ENCODE measurements at places on chromosomes 16 and 17.
A peak's percentile ranks its signal among the peaks of the same experiment; 100 is the strongest.

GRCh38 chr16:75385507-75386152, 47.7 kb downstream of the CFDP1 start:
- peak; percentile 71 for DNase-seq

- no peak for DNase-seq
Observed at GRCh38 chr17:5986644-5987043, 83.5 kb upstream of the WSCD1 start.

GRCh38 chr17:9872852-9873251, 32.2 kb downstream of the RCVRN start:
- DNase-seq, result no peak

GRCh38 chr16:88923926-88924833, 52.8 kb downstream of the CBFA2T3 start:
- DNase-seq, result no peak

- DNase-seq, result no peak
Observed at GRCh38 chr17:7293159-7293558, 1.3 kb downstream of the YBX2 start.

GRCh38 chr16:66513111-66513723, 36.7 kb downstream of the TK2 start:
- DNase-seq, result no peak

DNA sequence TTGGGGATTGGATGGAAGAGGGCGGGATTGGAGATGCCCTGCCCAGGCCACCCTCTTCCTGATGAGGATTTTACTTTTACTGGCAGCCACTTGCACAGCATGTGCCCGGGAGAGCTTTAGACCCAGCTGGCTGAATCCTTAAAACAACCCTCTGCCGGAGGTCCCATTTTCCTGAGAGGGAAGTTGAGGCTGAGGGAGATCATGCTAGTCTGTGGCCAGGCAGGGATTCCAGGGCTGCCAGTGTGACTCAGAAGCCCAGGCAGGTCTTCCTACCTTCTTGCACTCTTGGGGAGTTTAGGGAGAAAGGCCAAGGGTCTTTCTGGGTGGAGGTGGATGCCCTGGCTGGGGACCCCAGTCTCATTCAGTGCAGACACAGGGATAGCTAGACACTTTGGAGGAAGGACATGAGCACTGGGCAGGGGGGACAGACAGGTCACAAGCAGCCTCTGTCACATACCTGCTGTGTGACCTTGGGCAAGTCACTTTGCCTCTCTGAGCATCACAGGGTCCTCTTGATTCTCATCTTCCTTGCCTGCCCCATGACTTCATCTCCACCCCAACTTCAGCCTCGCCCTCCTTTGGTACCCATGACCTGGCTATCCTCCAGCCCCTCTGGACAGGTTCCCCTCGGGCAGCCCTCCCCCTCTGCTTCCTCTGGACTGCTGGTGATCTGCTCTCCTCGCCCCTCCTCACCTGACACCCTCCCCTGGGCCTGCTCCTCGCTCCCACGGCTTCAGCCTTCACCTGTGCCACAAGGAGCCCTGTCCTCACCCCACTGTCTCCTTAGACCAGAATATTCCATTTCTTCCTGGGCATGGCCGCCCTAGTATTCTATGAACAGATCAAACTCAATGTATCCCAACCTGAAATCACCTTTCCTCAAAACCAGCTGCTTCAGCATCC, 11.3 kb upstream of the DCAF7 start:
- DNase-seq, result no peak

DNA sequence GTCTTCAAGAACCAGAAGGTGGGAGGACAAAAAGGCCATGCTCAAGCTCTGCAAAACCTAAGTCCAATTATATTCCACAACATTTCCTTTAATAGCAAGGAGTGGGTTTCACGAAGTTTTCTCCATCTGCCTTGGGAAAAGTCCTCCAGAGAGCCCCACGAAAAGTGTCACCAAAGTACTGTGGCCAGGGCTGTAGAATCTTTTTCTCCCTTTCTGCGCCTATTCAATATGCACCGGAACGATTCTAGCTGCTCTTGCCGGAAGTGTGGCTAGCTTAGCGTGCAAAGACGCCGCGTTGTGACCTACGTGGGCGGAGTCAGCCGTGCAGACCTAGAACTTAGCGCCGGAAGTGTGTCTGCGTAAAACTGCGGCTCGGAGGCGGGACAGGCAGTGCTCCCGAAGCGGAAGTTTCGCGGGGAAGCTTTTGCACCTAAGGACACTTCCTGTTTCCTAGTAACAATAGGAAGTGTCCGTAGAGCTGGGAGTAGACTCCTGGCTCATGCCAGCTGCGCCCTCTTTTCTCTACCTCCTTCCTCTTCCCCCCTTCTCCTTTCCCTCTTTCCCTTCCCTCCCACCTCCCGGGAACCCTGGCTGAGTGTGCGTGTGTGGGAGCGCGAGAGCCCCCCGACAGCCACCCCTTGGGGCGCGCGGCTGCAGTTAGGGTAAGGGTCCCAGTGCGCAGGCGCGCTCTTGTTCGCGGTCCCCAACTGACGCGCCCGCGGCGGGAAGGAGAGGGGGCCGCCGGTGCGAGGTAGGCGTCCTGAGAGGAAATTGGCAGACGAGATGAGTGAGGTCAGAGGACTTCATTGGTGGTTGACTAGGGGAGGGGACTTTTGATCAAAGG, at the start of the genes ZNF646 and ZNF668:
Gene ZNF646, plus strand, starts transcription at position 453 of the 844 bp plus-strand sequence. CDS start 1,903 bp downstream, outside the sequence.
Gene ZNF668, minus strand, starts transcription at position 271 of the 844 bp plus-strand sequence. CDS start 9,781 bp downstream, outside the sequence.
- peak; percentile 98 for DNase-seq

DNA sequence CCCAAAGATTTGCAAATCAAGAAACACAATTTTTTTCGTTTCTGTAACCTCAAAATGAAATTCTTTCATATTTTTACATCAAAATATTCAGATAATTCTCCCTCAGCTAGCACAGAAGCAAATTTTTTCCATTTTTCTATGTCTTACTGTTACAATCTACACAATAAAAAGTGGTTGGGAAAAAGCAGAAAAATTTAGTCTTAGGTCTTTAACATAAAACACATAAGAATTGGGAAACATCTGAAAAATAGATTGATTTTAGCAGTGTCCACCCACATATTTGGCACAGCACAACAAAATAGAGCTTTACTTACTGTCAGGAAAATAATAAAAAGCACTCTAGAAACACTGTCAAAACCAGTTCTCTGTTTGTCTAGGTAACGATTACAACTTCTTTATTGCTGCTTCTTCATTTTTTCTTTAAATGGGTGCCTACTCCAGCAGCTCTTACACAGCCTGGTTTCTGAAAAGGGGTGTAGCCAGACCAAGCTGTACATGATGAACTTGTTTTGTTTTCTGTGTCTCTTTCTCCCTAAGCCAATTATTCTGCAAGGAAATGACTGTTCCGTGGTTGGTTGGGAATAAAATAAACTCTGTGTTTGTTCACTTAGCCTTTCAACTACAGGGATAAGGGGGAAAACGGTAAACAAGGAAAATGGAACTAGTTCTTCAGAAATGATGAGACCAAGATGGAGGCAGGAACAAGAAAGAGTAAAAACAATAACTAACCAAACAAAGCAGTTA, at the start of gene ABCA6:
Gene ABCA6, minus strand, starts transcription at position 465 of the 744 bp plus-strand sequence. CDS start 1,192 bp downstream, outside the sequence.
- DNase-seq, result peak; percentile 53

DNA sequence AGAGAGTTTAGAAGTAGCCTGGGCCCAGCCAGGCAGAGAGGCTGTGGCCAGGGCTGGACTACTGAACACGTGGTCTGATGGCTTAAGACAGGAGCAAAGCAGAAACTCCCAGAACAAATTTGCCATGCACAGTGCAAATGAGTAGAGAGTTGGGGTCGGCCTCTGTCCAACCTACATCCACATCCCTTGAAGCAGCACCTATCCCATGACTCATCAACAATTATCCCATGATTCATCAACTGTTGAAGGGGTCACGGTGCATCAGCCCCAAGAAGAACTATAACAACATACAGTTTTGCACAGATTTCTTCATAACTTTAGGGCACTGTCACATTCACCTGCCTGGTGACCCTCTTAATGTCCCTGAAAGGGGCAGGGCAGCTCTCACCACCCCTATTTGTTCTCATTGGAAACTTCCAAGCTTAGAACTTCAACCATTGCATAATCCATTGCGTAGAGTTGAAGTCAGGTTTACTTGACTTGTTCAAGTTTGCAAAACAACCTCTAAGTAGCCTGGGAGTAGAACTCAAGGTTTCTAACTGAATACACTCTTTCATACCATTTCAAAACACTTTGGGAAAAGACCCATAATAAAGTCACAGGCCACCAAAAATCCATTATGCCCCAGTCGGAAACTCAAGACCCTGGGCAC, 235.2 kb upstream of the CDH5 start:
- DNase-seq, result no peak

DNA sequence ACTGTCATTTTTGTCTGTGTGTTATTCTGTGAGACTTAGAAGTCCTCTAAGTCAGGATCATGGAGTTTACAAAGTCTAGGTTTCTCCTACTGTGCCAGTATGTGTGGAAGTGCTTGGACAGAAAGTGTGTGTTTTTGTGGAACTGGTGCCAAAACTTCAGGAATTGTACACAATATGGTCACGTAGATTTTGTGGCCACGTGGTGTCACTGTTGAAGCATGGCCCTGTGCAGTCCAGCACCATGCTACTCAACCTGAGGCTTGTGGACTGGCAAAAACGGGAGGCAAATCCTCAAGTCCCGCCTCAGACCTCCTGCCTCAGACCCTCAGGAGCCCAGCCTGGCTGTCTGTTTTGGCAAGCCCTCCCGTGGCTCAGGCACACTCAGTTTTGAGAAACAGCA, 16.7 kb upstream of the ALKBH5 start:
- peak; percentile 33 for DNase-seq

DNA sequence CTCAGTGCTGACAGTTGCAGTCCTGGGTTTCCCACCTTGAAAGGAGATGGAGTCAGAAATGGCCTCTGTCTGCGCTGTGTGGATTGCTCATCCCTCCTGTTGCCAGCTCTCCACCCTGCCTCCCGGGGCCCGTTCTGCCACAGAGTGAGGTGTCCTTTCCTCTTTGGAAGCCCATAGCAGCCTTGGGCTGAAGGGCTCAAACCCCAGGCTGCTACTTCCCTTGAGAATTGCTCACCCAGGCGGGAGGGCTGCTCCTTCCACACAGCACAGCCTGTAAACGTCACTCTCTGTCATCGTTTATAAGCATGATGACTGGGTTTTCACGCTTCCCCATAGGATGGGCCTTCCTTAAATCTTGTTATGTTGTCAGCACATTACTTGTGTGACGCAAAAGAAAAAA, 62.7 kb downstream of the FOXK2 start:
- DNase-seq, result no peak

DNA sequence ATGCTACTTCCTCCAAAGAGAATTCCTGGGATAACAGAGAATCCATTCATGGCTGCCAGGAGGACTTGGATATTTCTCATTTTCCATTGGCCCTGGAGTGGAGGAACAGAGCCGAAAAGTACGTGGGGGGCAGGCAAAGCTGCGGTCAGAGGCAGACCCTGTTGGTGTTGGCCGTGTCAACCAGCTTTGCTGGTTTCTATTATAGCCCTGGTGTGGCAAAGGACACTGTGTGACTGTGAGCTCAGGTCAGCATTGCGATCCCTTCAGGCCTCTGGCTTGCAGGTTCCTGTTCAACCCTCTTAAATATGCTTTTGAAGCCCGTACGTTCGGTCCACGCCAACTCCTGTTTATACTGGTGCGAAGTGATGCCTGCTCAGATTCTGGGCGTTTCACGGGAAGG, 596.2 kb downstream of the MAF start:
- no peak for DNase-seq

GRCh38 chr16:75379339-75379738, 54.0 kb downstream of the CFDP1 start:
- no peak for DNase-seq

GRCh38 chr17:12256380-12256995, 235.8 kb downstream of the MAP2K4 start:
- peak; percentile 62 for DNase-seq

GRCh38 chr16:67170168-67170948, at the start of gene NOL3:
Gene NOL3 (plus strand): TSS chr16:67170538.
- peak; percentile 77 for DNase-seq

- no peak for DNase-seq
Observed at GRCh38 chr17:2963332-2964027, 99.9 kb downstream of the OR1D5 start.
